ENCODE measurements at places on chromosomes 1 and 21.
A peak's percentile ranks its signal among the peaks of the same experiment; 100 is the strongest.

- DNase-seq, result peak; percentile 78
These were observed 182.4 kb downstream of the CDC7 start for GRCh38 chr1:91682882-91683597.

DNA sequence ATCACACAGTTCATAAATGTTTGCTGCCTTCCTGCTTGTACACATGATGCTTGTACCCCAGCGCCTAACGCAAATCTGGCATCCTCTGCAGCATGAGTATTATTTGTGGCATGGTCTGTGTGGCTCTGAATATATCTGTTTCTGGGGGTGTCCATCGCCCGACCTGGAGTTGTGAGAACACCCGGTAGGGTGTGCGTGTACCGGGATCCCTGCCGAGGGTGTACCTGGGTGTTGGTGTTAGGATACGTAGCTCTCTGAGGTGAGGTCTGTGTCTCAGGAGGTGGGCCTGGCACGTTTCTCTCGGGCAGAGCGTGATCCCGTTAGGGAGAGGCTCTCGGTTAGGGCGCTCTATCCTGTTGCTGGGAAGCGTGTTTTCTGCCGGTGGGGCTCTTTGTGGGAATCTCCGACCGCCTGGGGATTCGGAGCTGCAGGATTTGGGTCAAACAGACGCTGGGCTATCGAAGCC is 10.4 kb upstream of the CDC20 start:
- no peak for DNase-seq

DNA sequence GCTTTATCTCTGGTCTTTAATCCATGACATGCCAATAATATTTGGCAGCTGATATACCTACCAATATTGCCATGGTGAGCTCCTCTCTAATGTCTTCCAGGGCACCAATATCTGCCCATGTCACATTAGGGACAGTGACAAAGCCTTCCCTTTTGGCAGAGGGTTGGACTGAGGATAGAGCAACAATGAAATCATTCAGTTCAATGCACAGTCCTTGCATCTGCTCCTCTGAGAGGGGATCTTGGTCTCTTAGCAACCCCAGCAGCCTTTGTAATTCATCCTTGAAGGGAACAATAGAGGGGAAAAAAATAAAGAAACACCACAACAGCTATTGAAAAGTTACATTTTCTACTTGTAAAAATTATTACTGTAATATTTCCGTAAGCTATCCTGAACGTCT is 42.3 kb downstream of the NVL start:
- DNase-seq, result peak; percentile 12

DNA sequence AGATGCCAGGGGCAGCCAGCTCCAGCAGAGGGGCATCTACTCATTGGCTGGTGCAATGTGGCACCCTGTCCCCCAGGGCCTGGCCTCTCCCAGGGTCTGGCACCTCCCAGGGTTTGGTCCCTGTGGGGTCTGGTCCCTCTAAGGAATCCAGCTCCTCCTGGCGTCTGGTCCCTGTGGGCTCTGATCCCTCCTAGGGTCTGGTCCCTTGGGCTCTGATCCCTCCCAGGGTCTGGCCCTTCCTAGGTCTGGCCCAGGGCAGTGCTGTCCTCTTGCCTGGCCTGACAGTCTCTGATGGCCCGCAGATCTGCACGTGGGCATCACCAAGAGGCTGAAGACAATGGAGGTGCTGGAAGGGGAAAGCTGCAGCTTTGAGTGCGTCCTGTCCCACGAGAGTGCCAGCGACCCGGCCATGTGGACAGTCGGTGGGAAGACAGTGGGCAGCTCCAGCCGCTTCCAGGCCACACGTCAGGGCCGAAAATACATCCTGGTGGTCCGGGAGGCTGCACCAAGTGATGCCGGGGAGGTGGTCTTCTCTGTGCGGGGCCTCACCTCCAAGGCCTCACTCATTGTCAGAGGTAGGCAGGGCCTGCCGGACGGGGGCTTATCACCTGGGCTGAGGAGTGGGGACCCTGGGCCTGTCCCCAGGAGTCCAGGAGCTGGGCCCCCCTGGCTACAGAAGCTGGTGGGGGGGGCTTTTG is 73.9 kb downstream of the OBSCN start:
- no peak for DNase-seq

DNA sequence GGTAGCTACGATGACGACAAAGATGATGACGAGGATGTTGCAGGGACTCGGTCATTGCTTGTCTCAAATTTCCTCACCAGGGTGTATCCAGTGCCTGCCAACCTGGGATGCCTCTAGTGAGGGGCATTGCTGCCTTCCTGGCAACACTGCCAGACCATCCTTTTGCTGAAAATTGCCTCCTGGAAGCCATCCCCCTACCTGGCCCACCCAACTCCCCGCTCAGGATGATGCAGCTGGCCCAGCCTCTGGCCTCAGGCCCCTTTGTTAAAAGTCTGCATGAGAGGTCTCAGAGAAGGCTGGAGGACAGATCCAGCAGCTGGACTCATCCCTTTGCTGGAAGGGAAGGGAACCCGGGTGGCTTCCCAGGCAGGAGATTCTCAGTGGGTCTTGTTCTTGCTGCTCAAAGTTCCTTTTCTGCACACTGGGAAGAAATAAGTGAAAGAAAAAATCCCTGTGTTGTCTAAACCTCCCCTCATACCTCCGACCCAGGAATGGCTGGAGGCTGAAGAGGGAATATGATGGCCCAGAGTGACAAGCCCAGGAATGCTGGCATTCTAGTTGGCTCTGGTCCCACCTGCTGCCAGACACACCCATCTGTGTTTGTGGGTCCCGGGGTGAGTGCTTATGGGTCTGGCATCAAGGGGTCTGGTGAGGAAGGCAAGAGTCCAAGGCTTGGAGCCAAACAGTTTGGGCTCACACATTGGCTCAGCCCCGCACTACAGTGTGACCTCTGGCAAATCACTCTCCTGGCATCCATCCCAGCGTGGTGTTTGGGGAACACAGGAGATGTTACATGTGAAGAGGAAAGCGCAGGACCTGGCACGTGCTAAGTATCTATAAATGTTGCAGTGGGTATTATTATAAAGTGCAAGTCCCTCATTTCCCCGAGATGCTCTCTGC is 6.7 kb upstream of the FNDC5 start:
- no peak for DNase-seq

DNA sequence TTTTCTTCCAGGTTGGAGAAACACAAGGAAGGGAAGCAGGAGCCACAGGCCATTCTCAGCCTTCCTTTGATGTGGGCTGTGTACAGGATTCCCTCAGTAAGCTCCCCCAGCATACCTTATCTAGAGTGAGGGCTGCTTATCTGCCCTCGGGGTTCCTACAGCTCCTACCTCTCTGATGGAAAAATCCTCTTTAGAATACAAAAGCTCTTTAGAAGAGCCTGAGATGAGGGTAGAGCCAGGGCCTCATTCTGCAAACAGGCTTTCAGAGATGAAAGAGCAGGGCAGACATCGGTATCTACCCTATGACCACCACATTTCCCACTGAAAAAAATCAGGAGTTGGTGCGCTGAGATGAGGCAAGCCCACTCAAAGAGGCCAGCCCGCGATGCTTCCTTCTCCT is 85.1 kb downstream of the PLPP3 start:
- no peak for DNase-seq

DNA sequence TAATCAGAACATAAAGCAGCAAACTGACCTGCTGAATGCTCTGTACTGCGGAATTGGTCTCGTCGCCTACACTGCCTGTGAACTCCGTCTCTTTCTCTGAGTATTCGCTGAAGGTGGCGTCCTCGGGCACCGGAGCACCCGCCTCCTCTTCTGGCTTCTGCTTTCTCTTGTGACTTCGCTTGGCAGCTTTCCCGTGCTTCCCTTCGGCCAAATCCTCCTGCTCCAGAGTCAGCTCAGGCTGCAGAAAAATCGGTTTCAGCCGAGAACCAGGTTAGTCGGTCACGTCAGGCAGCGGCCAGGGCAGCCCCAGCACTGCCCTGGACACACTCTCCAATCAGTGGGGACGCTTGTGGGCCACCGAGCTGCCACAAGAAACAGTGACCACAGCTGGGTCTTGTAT is 35.8 kb upstream of the RIPK4 start:
- DNase-seq, result no peak

- peak; percentile 91 for DNase-seq
These were observed 5.3 kb downstream of the DSCAM start for GRCh38 chr21:40841524-40842196.

GRCh38 chr21:28725396-28725795 is 267.3 kb downstream of the LTN1 start:
- no peak for DNase-seq

DNA sequence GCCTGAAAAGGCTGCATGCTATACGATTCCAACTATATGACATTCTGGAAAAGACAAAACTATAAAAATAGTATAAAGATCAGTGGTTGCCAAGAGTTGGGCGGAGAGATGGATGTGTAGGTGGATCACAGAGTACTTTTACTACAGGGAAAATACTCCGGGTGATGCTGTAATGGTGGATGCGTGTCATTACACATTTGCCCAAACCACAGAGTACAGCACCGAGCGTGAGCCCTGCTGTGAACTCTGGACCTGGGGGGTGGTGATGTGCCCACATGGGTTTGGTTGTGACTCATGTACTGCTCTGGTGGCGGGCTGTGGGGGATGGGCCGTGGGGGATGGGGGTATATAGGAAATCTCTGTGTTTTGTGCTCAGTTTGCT is 162.7 kb upstream of the COL6A1 start:
- peak; percentile 91 for DNase-seq

- DNase-seq, result no peak
These were observed 45.8 kb upstream of the PDE9A start for GRCh38 chr21:42607525-42608102.

DNA sequence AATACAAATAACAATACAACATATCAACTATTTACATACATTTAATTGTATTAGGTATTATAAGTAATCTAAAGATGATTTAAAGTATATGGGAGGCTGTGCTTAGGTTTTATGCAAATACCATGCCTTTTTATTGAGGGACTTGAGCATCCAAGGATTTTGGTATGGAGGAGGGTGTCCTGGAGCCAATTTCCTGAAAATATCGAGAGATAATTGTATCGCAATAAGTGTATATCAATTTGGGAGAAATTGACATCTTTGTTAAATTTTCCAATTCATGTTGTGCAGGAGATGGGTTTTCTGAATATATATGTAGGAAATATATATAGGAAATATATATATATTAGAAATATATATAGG is 63.5 kb downstream of the ATP1A1 start:
- peak; percentile 10 for DNase-seq

DNA sequence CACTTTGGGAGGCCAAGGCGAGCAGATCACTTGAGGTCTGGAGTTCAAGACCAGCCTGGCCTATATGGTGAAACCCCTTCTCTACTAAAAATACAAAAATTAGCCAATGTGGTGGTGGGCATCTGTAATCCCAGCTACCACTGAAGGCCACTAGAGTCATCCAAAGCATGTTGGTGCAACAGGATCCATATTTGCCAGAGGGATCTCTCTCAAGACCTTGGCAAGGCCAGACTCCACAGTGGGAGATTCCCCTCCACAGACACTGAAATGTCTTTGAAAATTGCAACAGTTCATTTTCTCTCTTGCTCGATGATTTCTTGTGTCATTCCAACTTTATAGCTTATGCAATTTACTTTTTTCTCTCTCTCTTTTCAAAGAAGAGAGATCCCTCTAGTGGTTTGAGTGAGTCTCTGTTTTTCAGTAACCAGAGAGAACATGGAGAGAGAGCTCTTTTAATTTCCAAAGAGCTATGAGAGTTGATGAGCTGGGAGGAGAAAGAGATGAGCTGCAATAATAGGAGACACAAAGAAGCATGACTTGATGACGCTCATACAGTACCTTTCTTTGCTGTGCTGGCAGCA is 176.8 kb upstream of the USP25 start:
- no peak for DNase-seq

- DNase-seq, result no peak
These were observed 81.8 kb downstream of the NOTCH2 start for GRCh38 chr1:119987686-119988085.

DNA sequence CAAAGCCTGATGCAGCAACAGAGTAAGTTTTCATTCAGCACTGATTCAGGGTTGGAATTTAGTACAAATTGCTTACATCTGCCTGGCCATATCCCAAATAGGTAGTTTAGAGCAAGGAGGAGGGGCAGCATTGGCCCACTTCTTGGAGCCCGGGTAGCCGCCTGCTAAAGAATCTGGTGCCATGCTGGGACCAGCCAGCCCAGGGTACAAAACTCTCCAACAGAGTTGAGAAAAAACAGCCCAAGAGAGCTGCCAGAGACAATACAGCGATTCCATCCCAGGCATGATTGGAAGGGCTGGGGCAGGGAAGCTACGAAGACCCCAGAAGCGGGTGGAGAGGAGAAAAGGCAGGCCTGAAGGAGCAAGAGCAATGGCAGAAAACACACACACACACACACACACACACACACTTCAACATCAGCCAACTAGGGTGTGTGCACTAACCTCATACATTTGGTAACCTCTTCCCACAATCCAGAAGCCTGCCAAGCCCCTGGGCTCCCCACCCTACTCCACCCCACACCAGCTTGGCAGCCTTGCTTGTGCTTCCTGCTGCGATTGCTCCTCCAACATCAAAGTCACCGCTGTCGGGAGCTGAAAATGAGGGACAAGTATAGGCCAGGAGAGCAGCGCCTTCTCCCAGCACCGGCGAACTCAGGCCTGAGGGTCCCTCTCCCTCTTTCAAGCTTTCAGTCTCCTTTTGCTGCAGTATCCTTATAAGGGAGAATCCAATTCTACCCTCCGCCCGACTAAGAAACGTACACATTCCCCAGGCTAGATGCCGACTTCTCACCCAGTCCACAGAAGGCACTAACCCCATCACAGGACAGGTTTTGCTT is 1.2 kb downstream of the PIK3C2B start:
- DNase-seq, result no peak

DNA sequence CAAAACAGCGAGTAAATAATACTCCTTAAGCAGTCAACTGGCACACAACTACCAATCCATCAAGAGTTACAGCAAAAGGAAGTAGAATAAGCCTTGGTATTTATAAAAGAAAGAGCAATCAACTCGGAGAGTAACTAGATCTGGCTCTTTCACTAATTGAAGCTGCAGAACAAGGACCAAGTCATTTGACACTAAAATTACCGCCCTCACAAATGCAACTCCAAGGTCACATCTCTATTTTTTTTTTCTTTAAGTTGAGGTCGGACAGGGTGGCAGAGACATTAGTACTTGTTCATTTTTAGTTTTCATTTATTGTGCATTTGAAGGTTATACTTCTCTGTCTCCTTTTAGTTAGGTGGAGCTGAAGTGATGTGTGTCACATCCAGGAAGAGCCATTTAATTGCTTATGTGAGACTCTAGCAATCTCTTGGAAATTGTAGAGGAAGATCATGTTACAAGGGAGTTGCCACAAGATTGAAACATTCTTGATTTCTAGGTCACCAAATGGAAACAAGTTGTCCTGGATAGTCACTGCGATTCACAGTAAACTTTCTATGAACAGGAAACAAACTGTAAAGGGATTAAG is 138.1 kb upstream of the ADAMTS5 start:
- no peak for DNase-seq

DNA sequence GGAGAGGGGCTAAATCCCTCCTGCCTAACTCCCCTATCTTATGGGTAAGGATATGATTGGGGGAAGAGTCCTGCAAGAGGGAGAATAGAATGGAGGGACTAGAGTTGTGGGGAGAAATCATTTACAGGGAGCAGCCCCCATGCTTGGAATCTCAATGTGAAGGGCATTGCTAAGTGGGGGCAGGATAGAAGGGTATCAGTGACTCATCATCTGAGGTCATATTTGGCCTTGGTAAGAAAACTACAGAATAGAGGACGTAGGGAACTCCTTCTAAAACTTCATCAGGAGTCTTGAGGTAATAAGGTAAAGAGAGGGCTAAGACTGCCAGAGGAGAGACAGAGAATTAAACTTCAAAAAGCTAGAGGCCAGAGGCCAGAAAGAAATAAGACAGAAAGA is 487 bp downstream of the HJV start:
- no peak for DNase-seq

Measured in esophagus muscularis mucosa (tissue), 4 donors.